Tongue (tissue), 3 donors: ENCODE measurements at places on chromosomes 6 and 20. TPM values are rescaled to one million over a fixed set of nuclear protein-coding genes. Genes with fewer than 3 reads are reported as not detected.

RIMS1 gene
- 2.3 TPM for total RNA-seq

OOEP gene
- total RNA-seq: not detected

TAF11 gene
- 37.2 TPM for total RNA-seq

TRIM31 gene
- total RNA-seq: not detected

ARMH2 gene
- total RNA-seq: not detected

SRMS gene
- total RNA-seq: not detected

BTN1A1 gene
- not detected for total RNA-seq

FOXC1 gene
- 9.1 TPM for total RNA-seq

CST4 gene
- total RNA-seq: not detected

TENT5A gene
- total RNA-seq: 26.3 TPM

CHMP4B gene
- total RNA-seq: 56.0 TPM

MYO6 gene
- total RNA-seq: 17.0 TPM

RNF5 gene
- 63.5 TPM for total RNA-seq

PTK6 gene
- 4.6 TPM for total RNA-seq

NUP43 gene
- total RNA-seq: 27.6 TPM

MDFI gene
- total RNA-seq: 23.5 TPM

SOBP gene
- 19.2 TPM for total RNA-seq

HEY2 gene
- 2.4 TPM for total RNA-seq

LTA gene
- not detected for total RNA-seq

BPIFB1 gene
- 158 TPM for total RNA-seq

XKR7 gene
- under 0.01 TPM for total RNA-seq

PDRG1 gene
- 6.5 TPM for total RNA-seq

BFSP1 gene
- 1.6 TPM for total RNA-seq

GJA10 gene
- not detected for total RNA-seq

MYB gene
- total RNA-seq: 1.3 TPM

ADGRF5 gene
- total RNA-seq: 39.9 TPM

LY86 gene
- 0.72 TPM for total RNA-seq

FUT9 gene
- under 0.01 TPM for total RNA-seq

SEMG1 gene
- not detected for total RNA-seq

SPEF1 gene
- not detected for total RNA-seq

SPTLC3 gene
- total RNA-seq: 15.8 TPM

CST7 gene
- not detected for total RNA-seq

HDDC2 gene
- 43.6 TPM for total RNA-seq

GPR6 gene
- 0.41 TPM for total RNA-seq

PNPLA1 gene
- total RNA-seq: not detected

HCRTR2 gene
- not detected for total RNA-seq

TOX2 gene
- total RNA-seq: 0.51 TPM

TNFRSF21 gene
- total RNA-seq: 17.4 TPM

GATA5 gene
- total RNA-seq: not detected

PAK5 gene
- total RNA-seq: 0.10 TPM

L3MBTL3 gene
- 11.7 TPM for total RNA-seq

MUC21 gene
- total RNA-seq: 6.9 TPM

GMEB2 gene
- 9.9 TPM for total RNA-seq

SLC25A27 gene
- total RNA-seq: 20.1 TPM

MRPL18 gene
- total RNA-seq: 62.6 TPM

SMIM8 gene
- total RNA-seq: 15.5 TPM
